ENCODE measurements at places on chromosomes 5 and 9. TPM values are rescaled to one million over a fixed set of nuclear protein-coding genes. Genes with fewer than 3 reads are reported as not detected.

ENTR1 gene
- 110 TPM for total RNA-seq

PCDHA9 gene
- 0.36 TPM for total RNA-seq

CCDC192 gene
- total RNA-seq = 0.63 TPM

QRFP gene
- not detected for total RNA-seq

CFAP157 gene
- total RNA-seq = not detected

GABRA6 gene
- not detected for total RNA-seq

AK6 gene
- total RNA-seq = 44.2 TPM

FLT4 gene
- total RNA-seq = 7.7 TPM

SLC6A18 gene
- total RNA-seq = not detected

GRCh38 chr5:153530357-153531143 is 40.1 kb downstream of the GRIA1 start:
- no peak for DNase-seq

DNA sequence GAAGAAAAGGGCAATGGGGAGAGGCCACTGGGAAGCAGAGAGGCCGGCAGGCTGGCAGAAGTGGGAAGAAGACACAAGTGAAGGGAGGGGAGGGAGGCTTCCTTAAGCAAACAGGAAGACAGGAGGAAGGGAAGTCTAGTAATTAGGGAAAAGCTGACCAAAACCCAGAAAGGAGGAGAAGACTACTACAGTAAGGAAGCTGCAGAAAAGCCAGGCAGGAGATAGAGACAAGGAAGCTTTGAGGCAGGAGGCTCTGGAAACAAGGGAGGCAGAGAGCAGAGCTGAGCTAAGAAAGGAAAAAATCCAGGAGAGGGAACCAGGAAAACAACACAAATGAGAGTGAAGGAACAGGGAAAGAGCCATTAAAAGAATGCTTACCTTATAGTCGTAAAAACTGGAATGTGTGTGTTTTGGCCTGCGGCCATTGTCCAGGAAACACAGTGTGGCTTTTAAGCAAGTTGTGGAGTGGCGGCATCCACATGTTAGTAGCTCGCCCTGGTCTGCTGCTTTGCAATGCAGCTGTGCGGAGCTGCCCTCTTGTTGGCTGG is 317.1 kb upstream of the CLINT1 start:
- no peak for DNase-seq

DNA sequence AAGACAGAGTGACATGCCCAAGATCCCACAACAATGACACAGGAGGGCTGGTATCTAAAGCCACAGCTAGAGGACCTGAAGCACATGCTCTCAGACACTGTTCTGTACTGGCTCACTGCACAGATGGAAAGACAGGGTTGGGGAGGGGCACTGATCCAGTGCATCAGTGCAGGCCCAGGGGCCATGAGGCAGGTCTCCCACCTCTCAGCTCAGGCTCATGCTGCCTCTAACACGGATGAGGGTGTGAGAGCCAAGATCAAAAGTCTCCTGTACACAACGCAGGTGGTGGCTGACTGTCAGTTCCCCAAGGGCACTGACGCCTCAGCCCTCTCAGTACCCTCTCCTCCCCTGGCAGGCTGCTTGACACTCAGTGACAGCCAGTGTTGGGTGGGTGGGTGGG is 10.9 kb downstream of the RAPGEF1 start:
- no peak for DNase-seq

DNA sequence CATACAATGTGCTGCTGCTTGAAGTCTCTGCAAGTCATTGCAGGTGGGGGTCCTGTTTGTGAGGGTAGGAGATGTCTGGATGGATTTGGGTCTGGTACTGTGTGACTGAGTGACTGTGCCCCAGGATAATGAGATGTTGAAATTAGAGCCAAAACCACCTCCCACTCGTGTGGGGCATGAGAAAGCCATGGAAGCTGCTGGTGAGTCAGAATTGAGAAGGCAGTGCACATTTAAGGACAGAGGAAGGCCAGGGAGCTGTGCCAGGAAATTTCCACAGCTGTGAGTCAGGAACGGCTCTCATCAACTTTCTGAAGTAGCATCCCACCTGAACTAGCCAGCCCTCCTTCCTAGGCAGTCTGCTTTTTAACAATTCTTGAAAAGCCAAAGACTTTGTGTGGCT is 229.8 kb downstream of the DRD1 start:
- DNase-seq = no peak

GRCh38 chr5:90479611-90480385 is 5.1 kb downstream of the POLR3G start:
- no peak for DNase-seq

- DNase-seq = no peak
These were observed 164.6 kb upstream of the PPP1R2B start for GRCh38 chr5:156685481-156685880.

DNA sequence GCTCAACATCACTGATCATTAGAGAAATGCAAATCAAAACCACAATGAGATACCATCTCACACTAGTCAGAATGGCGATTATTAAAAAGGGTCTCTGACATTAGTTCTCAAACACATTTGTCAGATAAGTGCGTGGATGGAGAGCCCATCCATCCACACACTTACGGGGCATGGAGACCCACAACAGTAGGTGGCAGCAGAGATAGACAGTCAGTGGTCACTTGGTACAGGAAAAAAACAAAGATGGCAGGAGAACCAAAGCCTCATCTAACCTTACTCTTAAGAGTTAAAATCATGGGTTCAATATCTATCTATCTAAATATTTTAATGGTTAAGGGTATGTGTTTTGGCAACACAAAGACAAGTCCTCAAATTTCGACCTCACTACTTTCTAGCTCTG is 1378.7 kb upstream of the C9orf72 start:
- DNase-seq = no peak

DNA sequence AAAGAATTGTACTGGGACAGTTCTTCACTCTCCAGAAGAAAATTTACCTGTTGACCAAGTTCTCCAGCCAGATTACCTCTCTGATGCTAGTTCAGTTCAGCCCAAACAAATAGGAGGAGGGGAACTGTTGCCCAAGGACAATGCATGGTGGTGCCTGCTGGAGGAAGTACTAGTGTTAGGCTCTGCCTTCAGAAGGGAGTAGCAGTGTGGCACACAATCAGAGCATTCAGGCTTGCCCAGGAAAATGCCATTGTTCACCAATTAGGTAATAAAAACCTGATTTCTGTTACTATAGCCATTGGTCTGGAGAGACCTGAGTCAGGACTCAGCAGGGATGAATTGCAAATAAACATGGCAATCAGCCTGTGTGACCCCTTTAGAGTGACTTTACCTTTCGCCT is 720.8 kb upstream of the ZNF608 start:
- no peak for DNase-seq

DNA sequence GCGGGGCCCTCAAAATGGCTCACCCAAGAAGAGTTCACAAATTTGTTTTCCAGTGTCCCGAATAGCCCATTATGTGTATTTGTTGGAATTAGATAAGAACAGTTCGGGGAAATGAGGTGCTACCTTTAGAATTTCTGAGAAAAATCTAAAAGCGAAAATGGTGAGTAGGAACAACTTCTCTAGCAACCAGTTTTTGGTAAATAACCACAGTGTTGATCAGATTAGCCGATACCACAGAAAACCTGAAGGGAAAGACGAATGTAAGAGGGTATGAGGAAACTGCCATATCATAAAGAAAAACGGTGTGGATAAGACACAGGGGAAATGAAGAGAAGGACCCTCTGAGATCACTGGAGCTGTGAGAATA is 31.0 kb downstream of the ADAM19 start:
- DNase-seq = no peak

GRCh38 chr5:36502608-36503007 is 103.8 kb upstream of the SLC1A3 start:
- DNase-seq = no peak

- DNase-seq = no peak
These were observed 22.3 kb downstream of the LIFR start for GRCh38 chr5:38534156-38534453.

DNA sequence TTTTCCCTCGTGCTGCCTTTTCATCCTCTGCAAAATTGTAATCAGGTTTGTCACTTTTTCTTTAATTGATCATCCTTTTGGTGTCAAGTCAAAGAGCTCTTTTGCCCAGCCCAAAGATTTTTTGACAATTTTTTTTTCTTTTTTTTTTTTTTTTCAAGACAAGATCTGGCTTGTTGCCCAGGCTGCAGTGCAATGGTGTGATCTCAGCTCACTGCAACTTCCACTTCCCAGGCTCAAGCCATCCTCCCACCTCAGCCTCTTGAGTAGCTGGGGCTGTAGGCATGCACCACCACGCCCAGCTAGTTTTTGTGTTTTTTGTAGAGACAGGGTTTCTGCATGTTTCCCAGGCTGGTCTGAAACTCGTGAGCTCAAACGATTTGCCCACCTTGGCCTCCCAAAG is 36.7 kb downstream of the CDK7 start:
- DNase-seq = no peak

GRCh38 chr5:36300927-36301540 is 668 bp downstream of the RANBP3L start:
- DNase-seq = no peak

- no peak for DNase-seq
These were observed 14.5 kb upstream of the OTULIN start for GRCh38 chr5:14650052-14650451.

GRCh38 chr5:39226100-39226451 is 6.7 kb upstream of the FYB1 start:
- no peak for DNase-seq

DNA sequence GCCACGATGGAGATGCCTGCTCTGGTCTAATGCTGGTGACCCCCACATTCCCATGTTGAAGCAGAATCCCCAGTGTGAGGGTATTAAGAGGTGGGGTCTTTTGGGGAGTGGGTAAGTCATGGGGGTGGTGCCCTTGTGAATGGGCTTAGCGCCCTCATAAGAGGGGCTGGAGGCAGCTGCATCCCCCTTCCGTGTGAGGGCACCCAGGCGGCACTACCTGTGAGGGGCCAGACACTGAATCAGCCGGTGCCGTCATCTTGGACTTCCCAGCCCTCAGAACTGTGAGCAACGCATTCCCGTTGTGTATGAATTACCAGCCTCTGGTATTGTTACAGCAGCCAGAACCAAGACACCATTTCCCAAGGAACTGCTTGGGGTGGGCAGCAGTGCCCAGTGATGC is 27.0 kb upstream of the RNF130 start:
- DNase-seq = no peak

DNA sequence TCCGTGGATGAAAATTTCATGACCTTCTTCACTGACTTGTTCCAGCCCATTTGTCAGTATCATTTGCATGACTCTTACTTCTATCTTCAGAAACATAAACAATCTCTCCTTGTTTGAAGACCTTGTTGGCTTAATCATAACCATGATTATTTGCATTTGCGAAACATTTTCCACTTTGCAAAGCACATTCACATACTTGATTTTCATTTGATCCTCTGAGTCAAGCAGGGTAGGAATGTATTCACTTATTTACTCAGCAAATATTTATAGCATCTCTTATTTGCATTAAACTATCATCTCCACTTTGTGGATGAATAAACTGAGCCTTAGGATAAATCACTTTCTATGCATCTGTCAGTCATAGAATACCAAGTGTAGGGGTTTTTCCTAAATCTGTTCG is 343.0 kb upstream of the SGCD start:
- no peak for DNase-seq

GRCh38 chr9:38226491-38226951 is 157.5 kb upstream of the SHB start:
- DNase-seq = no peak

DNA sequence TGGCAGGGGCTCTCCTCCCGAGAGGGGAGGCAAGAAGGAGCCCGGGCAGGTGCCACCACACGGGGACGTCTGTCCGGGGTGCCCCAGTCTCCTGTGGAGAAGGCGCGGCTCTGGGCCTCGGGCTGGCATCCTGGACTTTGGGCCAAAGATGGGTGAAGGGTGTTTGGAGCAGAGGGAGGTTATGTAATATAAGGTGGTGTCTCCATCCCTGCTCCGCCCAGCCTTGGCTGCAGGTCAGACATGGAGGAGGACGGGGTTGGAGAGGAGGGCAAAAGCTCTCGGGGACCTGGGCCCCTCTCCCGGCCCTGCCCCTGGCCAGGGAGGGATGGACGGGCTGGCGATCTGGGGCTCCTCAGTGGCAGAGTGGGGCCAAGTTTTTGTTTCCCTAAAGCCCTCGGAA is 1.2 kb upstream of the SOHLH1 start:
- no peak for DNase-seq

- DNase-seq = no peak
These were observed 5.8 kb downstream of the TMEM268 start for GRCh38 chr9:114616684-114617520.

GRCh38 chr9:136567651-136568287 is 21.9 kb upstream of the NOTCH1 start:
- peak; percentile 74 for DNase-seq
